Spinal cord (tissue), 10 donors: ENCODE measurements at places on chromosomes 5 and 9.

- DNase-seq, result no peak
These were observed 347.3 kb downstream of the KDM4C start for GRCh38 chr9:7105095-7105494.

DNA sequence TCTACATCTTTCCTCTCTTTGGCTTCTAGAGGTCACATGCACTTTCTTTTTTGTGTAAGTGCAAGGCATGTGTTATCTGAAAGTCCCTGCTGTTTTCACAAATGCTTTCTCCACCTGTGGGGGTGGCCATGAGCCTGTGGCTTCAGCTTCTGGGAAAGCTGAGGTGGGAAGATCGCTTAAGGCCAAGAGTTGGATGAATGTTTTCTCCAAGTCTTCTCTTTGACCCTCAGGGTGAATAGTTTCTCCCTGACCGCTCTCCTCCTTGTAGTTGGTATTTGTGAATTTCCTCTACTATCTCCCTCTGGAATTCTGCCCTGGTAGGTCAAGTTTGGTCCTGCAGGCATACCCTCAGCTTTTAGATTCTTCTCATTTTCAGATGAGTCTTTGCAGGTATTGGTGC lies 74.2 kb downstream of the UGCG start:
- DNase-seq, result no peak

GRCh38 chr5:81241001-81241400 lies 7.9 kb downstream of the CKMT2 start:
- DNase-seq, result no peak

DNA sequence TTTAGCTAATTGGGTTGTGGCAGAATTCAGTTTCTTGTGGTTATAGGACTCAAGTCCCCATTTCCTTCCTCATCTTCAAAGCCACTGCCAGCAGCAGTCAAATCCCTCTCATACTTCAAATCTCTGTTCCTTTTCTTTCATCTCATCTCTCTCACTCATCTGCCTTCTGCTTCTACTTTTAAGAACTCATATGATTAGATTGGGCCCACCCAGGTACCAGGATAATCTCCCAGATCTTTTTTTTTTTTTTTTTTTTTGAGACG lies 8.0 kb upstream of the REEP5 start:
- DNase-seq, result no peak

DNA sequence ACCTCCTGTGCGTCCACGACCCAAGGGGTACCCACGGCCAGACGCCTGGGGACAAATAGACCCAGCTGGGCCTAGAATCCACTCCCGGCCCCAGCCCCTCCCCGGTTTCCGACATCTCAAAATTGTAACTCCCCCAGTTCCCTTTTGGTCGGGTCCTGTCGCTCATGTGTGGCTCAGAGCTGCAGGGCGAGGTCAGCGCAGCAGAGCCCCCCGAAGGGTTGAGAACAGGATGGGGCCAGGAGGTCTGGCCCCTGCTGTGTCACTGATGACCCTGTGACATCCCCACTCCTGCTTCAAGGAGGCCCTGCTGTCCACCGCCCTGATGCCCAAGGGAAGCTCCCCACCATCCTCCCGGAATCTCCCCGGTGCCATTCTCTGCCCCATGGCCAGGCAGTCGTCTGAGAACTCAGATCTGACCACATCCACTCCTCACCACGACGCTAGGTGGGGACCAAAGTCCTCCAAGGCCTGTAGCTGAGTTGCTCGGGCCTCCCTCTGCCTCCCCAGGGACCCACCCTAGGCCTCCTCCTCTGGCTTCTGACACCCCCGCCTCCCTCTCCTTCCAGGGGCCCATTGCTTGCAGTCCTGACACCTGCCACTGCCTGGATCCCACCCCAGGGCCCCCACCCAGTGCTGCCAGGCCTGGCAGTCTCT lies 3.9 kb downstream of the SLC9A3 start:
- no peak for DNase-seq

GRCh38 chr5:89277816-89278215 lies 394.8 kb upstream of the MEF2C start:
- no peak for DNase-seq

- no peak for DNase-seq
These were observed 15.1 kb downstream of the PRKACG start for GRCh38 chr9:68998812-68999211.

GRCh38 chr5:170573114-170573513 lies 69.3 kb downstream of the KCNIP1 start:
- no peak for DNase-seq

- no peak for DNase-seq
These were observed 53.9 kb upstream of the POMT1 start for GRCh38 chr9:131448818-131449217.

GRCh38 chr5:178111925-178112324 lies 1.4 kb upstream of the N4BP3 start:
- no peak for DNase-seq

- no peak for DNase-seq
These were observed 285.8 kb upstream of the RASA1 start for GRCh38 chr5:86981898-86982297.

DNA sequence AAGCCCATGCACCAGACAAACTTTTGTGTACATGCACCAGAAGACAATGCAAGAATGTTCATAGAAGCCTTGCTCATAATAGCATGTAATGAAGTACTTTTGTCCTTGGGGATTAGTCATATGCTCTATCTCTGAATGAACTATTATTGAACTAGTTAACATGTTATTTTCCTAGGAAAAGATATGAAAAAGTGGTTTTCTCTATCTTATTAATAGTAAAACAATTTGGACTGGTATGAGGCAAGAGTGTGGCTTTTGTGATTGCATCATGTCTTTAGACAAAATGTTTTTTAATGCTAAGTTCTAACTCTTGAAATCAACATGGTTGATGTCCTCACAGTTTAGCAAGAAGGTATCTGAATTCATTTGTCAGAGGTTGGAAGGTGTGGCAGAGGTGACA lies 55.7 kb upstream of the SPDL1 start:
- DNase-seq, result no peak

DNA sequence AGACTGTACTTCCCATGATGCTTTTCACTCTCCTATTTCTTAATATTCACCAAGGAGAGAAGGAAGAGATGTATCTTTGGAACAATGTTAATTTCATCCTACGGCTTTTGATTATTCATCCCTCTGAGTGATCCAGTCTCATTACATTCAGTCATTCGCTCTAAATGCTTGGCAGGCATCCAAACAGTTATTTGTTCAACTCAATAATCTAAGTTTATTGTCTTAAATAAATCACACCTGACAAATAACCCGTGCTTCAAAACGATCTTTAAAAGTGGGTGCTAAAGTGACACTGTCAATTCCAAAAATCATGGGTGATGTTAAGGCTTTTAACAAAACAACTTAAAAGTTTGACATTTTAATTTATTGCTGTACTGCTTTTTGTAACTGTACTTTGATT lies 233.1 kb downstream of the RASEF start:
- peak; percentile 90 for DNase-seq

- no peak for DNase-seq
These were observed 153.8 kb downstream of the ARL15 start for GRCh38 chr5:54156577-54156976.

DNA sequence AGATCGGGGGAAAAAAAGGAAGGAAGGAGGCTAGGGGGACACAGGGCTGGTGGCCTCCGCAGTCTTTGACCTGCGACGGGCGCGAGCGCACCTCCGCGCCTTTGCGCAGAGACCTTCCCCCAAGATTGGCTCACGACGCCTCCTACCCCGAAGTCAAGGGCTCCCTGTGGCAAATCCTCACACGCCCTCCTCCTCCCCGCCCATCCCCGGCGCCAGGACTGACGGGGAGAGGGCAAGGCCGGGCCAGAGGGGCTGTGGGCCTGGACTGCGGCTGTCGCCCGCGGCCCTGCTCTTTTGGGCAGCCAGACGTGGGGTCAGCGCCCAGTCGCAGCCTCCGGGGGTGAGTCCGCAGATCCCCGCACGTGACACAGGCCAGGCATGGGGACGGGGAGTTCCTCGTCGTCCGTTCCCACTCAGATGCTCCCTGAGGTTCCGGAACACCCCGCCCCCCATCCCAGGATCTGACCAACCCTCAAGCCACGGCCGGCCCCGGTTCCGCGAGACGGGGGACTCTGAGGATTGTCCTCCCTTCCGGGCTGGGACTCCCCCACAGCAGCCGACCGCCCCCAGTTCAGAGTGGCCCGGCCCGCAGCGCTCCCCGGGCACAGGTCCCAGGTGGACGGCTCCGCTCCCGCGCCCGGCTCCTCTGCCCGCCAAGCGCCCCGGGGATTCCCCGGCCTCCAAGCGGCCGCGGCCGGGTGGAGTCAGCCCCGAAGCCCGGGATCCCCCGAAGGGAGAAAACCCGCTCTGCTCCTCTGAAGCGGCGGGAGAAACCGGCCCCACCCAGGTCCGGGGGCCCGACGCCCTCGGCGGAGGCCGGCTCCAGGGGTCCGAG lies 543 bp upstream of the ANKRD33B start:
- no peak for DNase-seq

DNA sequence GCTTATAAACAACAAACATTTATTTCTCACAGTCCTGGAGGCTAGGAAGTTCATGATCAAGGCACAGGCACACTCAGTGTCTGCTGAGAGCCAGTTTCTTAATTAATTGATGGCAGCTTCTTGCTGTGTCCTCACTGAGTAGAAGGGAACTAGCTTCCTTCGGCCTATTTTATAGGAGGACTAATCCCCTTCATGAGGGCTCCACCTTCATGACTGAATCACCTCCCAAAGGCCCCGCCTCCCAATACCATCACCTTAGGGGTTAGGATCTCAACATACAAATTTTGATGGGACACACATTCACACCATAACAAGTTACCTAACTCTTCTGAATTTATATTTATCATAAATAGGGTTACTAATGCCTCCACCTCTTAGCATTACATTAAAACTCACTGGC lies 129.8 kb downstream of the GNAQ start:
- no peak for DNase-seq

- DNase-seq, result no peak
These were observed 147.5 kb upstream of the PHYKPL start for GRCh38 chr5:178380086-178380485.

DNA sequence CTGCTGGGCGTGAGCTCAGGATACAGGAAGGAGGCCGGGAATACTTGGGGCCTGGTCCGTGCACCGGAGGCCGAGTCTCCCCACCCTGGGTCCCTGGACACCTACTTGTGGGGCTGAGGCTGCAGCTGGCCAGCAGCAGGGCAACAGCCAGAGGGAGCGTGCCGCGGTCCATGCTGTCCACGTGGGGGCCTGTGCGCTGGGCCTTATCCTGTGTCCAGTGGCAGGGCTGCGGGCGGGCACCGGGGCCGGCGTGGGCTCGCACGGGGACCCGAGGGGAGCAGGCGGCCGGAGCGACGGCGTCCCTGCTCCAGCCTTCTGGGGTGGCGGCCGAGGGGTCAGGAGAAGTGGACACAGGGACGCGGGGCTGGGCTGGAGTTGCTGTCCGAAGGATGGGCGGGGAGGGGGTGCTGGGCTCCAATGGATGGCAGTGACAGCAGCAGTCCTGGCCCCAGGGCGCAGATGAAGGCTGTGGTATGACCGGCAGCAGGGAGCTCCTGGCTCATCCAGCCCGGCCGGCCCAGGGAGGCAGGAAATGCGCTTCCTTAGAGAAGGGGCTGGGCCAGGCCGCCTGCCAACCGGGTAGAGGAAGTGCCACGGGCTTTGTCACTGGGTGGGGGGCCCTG lies at the start of gene ENG:
Gene ENG (minus strand): TSS at position 475 of the 623 bp plus-strand sequence. CDS start 303 bp downstream, at position 172.
- no peak for DNase-seq

DNA sequence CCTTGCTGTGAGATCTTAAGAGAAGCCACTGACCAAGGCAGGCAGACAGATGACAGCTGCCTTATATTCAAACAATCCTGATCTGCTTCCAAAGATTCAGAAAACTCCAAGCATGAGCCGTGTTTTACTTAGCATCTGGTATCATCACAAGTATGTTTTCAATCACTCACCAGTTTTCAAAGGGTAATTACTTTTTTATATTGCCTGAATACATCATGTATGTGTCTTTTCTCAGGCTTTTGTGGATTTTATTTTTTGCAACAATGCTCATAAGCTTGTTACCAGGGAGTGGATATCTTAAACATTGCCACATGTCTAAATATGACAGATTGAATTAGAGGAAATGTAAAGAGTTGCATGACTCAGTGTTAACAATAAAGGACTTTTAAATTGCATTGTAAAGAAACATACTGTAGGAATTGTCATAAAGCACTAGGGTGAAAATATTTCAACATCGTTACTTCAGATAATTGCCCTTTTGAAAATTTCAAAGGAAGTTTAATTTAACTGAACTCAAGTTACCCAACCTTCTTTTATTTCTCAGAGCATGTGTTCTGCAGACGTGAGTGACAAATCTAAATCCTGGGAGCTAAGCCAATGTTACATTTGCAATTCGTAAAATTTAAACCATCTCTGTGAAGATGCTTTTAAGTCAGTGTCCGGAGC lies 326.1 kb downstream of the PLK2 start:
- DNase-seq, result no peak

DNA sequence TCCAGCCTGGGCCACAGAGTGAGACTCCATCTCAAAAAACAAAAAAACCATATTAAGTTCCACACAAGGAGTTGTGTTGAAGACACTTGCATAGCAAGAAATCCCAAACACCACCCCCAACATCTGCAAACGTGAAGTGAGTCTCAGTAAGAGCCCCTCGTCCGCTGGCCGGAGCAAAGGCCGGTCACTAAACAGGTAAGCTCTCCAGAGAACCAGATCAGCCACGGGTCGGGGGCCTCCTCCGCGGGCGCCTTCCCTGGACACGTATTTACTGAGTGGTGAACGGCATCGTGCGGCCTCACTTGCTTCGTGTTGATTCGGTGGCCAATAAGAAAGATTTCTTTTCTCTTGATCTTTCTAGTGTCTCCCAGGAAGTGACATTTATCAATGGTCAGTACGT lies 93.6 kb downstream of the MRPL36 start:
- DNase-seq, result no peak

GRCh38 chr5:124692324-124692723 lies 54.1 kb downstream of the ZNF608 start:
- no peak for DNase-seq

DNA sequence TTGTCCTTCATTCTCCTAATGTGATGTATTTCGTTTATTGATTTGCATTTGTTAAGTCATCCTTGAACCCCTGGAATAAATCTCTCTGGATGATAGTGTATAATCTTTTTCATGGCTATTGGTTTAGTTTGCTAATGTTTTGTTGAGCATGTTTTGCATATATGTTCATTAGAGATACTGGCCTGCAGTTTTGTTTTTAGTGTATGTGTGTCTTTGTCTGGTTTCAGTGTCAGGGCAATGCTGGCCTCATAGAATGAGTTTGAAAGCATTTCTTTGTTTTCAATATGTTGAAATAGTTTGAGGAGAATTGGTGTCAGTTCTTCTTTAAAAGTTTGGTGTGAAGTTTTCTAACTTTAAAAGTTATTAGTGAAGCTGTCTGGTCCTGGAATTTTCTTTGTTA lies 149.6 kb upstream of the ATP10B start:
- DNase-seq, result no peak

DNA sequence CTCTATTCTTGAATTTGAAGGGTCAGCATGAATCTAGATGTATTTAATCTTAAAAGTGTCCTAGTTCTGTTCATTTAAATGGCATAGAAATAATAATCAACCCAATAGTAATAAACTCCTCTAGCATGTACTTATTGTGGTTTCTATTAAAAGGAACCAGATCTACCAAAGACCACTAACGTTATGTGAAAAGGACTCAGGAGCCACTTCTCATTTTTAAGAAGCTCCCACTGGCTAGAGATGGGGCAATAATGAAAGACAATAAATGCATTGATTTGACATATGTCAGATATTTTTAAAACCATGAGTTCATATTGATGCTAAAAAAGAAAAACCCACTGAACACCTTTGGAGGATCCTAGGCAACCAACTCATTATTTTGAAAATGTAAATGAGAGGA lies 191.9 kb downstream of the ATP10B start:
- DNase-seq, result no peak

GRCh38 chr5:171750311-171750788 lies 35.3 kb upstream of the SMIM23 start:
- no peak for DNase-seq
